ENCODE measurements at places on chromosomes 5 and 9.

DNA sequence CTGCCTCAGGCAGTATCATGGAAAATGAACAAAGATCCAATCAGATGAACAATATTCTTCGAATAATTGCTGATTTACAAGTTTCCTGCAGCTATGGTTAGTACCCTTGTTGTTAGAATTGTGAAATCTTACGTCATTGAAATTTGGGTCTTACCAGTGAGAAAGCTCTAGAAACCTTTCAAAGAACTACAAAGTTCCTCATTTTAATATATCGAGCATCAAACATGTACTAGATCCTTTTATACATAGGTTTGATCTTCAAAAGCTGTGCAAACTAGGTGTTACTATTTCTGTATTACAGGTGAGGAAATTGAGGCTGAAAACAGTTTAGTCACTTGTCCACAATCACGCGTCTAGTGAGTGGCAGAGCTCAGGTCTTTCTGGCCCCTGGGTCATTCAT lies 43.7 kb upstream of the ANGPTL2 start:
- no peak overlapping the region for H3K27ac ChIP-seq
- H3K36me3 ChIP-seq = no peaks in the 10 kb centered on the region
- peaks cover 22% of the 10 kb centered on the region for H3K4me1 ChIP-seq
- no peaks in the 10 kb centered on the region for H3K27me3 ChIP-seq

- DNase-seq = no peak
- H3K27me3 ChIP-seq = no peaks in the 10 kb centered on the region
- H3K4me3 ChIP-seq = no peak overlapping the region
- no peak overlapping the region for H3K27ac ChIP-seq
- H3K4me1 ChIP-seq = peaks cover 56% of the 10 kb centered on the region
These were observed 171.2 kb downstream of the TRPM3 start for GRCh38 chr9:70950270-70950669.

DNA sequence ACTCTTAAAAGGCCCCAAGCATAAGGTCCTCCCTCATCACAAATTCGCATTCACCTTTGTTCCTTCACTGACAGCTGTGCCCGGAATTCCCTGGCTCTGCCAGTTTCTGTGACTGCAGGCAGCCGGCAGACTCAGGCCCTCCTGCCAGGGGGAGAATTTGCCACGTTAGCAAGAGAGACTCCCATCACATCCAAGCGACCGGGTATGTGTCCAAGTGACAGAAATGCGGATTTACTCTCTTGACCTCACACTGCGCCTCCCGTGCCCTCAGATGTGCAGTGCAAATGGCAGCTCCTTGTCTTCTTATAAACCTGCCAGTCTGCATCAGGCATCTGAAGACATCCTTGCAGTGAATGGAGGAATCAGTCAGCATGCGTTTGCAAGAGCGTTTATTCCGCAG lies 187.1 kb upstream of the WWC1 start:
- no peaks in the 10 kb centered on the region for H3K27me3 ChIP-seq
- peaks cover 28% of the 10 kb centered on the region for H3K4me1 ChIP-seq
- H3K27ac ChIP-seq = no peak overlapping the region
- peaks cover 12% of the 10 kb centered on the region for H3K36me3 ChIP-seq
- no peak overlapping the region for H3K4me3 ChIP-seq
- DNase-seq = no peak

DNA sequence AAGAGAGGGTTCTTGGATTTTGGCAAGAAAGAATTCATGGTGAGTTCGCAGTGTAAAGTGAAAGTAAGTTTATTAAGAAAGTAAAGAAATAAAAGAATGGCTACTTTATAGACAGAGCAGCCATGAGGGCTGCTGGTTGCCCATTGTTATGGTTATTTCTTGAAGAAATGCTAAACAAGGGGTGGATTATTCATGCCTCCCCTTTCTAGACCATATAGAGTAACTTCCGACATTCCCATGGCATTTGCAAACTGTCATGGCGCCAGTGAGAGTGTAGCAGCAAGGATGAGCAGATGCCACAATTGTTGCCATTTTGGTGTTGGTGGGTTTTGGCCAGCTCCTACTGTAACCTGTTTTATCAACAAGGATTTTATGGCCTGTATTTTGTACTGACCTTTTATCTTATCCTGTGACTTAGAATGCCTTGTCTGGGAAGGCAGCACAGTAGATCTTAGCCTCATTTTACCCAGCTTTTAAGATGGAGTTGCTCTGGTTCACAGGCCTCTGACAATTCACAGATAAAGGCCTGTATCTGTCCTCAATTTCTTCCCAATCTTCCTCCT lies 1026.1 kb upstream of the DMAC1 start:
- H3K4me3 ChIP-seq = no peak overlapping the region
- no peak for DNase-seq
- H3K27ac ChIP-seq = no peak overlapping the region
- no peaks in the 10 kb centered on the region for H3K4me1 ChIP-seq
- H3K36me3 ChIP-seq = no peaks in the 10 kb centered on the region

DNA sequence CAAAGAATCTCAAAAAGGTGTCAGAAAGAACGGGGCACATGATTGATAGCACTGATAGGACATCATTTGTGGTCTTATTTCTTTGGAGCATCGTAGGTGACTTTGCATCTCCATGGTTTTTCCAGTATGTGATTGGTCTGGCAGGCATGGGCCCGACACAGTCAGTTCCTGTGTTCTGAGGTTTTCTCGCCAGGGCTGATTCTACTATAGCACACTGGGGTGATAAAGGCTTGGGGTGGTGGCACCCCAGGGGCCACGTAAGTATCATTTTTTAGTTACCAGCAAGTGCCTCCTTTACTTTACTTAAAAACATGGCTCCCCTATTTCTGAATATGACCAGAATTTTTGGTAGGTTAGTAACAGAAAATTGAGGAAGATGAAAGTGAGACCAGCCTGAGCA lies 202.7 kb downstream of the RFK start:
- H3K4me3 ChIP-seq = no peak overlapping the region
- H3K27me3 ChIP-seq = no peaks in the 10 kb centered on the region
- DNase-seq = no peak
- no peaks in the 10 kb centered on the region for H3K36me3 ChIP-seq
- no peak overlapping the region for H3K27ac ChIP-seq

DNA sequence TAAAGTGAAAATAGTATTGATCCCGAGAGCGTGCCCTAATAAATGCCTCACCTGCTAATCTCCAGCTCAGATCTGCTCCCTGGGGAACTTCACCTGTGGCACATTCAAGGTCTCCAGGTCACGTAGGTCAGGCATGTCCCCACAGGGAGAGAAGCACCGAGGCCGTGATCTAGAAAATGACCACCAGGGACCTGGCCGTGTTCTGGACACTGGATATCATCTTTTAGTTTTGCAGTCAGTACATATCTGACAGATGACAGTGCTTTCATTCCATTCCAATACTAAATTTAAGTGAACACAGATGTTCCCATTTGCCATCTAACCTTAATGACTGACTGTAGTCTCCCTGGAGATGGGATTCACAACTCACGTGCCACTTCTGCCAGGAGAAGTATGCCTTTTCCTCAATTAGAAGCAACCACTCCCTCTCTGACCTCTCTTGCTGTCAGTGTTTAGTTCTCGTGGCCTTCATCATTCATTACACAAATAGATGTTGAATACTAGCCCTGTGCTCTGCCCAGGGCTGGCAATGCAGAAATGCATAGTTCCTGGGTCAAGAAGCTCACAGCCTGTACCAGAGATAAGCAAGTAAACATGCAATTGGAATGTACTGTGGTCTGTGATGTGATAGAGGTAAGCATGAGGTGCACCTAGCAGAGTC lies 276.5 kb downstream of the NTRK2 start:
- H3K4me3 ChIP-seq = no peak overlapping the region
- H3K36me3 ChIP-seq = no peaks in the 10 kb centered on the region
- peak; percentile 43 for DNase-seq
- H3K27ac ChIP-seq = no peak overlapping the region

DNA sequence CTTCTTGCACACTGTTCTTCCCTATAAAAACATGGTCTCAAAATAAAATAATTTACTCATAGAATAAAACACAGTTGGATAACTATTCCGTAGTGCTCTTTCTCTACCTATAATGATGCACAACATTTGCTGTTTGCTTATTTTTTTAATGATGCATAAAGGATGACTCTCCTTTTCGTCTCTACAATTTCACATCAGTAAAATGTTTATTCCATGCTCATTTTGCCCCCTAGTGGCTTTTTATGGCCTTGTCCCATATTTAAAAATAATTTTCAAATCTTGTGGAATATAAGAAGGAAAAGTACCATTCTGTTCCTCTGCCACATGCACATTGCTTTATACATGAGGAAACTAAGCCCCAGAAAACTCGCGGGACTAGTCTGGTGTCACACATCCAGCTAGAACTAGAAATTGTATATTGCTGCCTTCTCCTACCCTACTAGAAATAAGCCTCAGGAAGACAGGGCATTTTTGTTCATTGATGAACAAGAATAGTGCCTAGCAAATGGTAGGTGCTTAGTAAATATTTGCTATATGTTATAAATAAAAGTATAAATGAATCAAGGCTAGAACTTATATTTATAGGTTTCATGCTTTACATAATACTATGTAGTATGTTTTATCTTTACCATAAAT lies 12.7 kb downstream of the KCTD16 start:
- peak; percentile 82 for DNase-seq
- no peak overlapping the region for H3K4me3 ChIP-seq
- H3K4me1 ChIP-seq = peaks cover 24% of the 10 kb centered on the region
- no peaks in the 10 kb centered on the region for H3K36me3 ChIP-seq

GRCh38 chr5:122112063-122112462 lies 17.3 kb upstream of the ZNF474 start:
- H3K27ac ChIP-seq = no peak overlapping the region
- no peak overlapping the region for H3K4me3 ChIP-seq
- no peak for DNase-seq
- H3K27me3 ChIP-seq = no peaks in the 10 kb centered on the region
- H3K36me3 ChIP-seq = no peaks in the 10 kb centered on the region

Data from GM23248 (cell line).